ENCODE measurements at places on chromosomes 6 and 20.

- DNase-seq = no peak
Measured at GRCh38 chr6:37429352-37429750, 3.7 kb upstream of the CMTR1 start.

DNA sequence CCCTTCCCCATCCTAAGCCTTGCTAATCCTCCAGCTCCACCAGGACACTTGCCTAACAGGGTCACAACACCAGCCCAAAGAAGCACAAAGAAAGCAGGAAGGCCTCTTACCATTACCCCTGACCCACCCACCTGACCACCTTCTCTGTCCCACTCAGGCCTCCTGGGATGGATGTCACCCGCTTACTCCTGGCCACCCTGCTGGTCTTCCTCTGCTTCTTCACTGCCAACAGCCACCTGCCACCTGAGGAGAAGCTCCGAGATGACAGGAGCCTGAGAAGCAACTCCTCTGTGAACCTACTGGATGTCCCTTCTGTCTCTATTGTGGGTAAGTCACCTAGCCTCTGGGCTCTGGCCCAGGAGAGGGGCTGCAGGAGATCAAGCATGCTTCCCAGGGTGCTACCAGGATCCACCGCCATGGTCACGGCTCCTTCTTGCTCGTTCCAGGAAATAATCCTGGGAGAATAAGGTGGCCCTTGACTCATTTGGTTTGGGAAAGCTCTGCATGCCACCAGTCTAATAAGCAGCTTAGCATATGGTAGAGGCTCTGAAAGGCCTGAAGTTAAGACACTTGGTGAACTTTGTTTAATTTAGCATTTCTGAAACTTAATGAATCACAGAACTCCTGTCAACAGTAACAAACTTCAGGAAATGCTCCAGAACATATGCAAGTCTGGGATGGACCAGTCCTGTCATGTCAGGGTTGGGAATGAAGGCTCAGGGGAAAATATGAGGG lies 19.2 kb downstream of the ASIP start:
- no peak for DNase-seq

- DNase-seq = no peak
Measured at GRCh38 chr6:25157183-25157582, 122.0 kb upstream of the CARMIL1 start.

- DNase-seq = peak; percentile 17
Measured at GRCh38 chr20:41738604-41739206, 120.5 kb upstream of the CHD6 start.

GRCh38 chr20:23417861-23418260 lies 3.4 kb downstream of the NAPB start:
- no peak for DNase-seq

- no peak for DNase-seq
Measured at GRCh38 chr6:25413207-25413905, 134.2 kb downstream of the CARMIL1 start.

GRCh38 chr6:26342106-26343004 lies 22.6 kb upstream of the BTN3A2 start:
- peak; percentile 26 for DNase-seq

DNA sequence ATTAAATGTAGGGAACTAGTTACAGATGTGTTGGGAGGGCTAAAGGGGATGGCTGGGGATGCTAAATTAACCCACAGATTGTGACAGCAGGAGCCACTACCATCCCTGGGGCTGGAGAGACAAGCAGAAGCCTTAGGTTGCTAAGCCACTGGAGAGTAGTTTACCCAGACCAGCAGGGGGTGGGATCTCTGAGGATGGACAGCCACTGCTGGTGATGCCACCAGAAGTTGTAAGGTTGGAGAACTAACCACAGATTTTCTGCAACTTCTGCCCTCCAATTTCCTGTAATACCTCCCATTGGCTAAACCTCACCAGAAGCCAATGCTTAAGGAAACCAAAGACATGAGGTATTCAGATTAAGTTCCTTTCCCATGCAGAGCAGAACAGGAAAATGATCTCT lies 139.6 kb upstream of the NOX3 start:
- DNase-seq = no peak

GRCh38 chr6:33116417-33116816 lies 40.6 kb downstream of the HLA-DPB1 start:
- no peak for DNase-seq

DNA sequence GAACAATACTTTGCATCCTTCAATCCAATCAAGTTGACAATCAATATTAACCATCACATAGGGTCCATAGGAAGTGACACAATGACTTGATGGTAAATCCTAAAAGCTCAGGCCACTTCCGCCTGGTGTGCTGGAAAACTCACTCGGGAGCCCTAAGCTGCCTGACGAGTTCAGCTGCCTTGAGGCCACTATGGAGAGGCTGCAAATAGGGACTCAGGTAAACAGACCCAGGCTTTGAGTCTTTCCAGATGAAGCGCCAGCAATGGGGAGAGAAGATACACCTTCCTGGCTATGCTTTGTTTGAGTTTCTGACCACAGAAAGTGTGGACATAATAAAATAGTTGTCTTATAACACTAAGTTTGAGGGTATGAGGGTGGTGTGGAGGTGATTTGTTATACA lies 112.6 kb downstream of the GPR63 start:
- DNase-seq = no peak

DNA sequence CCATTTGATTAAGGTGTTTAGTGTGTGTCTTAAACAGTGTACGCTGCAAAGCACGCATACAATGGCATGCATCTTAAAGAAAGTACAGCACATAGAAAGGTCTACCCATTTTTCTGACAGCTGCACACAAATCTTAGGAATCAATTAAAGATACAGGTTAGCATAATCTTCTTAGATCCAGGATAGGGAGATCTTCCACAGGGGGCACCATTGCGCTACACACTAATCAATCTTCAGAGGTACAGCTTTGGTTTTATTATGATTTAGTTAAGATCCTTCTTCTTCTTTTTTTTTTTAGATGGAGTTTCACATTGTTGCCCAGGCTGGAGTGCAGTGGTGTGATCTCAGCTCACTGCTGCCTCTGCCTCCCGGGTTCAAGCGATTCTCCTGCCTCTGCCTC lies 63.7 kb upstream of the BEND3 start:
- no peak for DNase-seq

GRCh38 chr6:7469696-7470095 lies 71.8 kb upstream of the DSP start:
- no peak for DNase-seq

GRCh38 chr20:48858075-48858790 lies 30.4 kb upstream of the PREX1 start:
- no peak for DNase-seq

- no peak for DNase-seq
Measured at GRCh38 chr20:1204113-1204512, 859 bp downstream of the C20orf202 start.

- DNase-seq = no peak
Measured at GRCh38 chr6:11113038-11113437, 1.5 kb upstream of the ERVFRD-1 start.

DNA sequence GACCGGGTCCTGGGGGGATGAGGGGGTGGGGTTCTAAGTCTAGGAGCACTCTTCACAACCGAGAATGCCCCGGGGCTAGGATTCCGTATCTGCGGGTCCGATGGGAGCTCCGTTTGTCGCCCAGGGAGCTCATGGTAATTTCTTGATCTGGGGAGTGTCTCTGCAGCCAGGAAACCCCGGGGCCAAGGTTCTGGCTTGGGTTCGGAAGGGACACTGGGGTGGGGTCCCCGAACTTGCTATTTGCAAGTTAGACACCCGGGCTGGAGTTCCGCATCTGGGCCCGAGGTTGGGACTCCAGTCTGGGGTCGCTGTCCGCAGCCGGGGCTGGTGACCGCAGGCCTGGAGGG lies 397 bp downstream of the PEDS1 start:
- DNase-seq = no peak

GRCh38 chr6:43275801-43276576 lies 22.1 kb upstream of the SLC22A7 start:
- peak; percentile 54 for DNase-seq

DNA sequence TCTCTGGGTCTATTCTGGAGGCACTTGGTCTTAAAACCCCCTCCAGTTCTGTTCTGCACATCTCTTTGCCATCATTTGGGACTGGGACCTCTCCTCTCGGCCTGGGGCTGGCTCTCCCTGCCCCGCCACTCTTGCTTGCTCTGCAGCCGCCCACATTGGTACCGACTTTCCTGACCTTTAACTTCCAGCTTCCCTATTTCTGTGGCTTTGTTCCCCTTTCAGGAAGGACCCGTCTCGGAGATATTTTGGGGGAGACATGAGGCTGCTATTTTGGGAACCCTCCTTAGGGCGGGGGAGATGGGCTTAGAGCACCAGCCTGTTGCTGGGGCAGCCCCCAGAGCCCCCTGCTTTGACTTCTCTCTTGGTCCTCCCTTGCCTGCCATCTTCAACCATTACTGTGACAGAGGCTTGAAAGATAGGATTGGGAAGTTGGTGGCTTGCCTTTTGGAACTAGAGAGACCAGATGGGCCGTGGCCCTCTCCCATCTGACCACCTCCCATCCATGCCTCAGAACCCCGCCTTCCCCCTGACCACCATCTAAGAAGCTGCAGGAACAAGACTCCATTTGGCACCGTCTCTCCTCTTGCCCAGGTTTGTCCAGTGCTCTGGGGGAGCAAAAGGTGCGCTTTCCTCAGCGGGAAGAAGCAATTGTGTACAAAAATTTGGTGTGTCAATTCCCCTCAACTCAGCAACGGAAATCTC lies 914 bp downstream of the TREM2 start:
- no peak for DNase-seq

DNA sequence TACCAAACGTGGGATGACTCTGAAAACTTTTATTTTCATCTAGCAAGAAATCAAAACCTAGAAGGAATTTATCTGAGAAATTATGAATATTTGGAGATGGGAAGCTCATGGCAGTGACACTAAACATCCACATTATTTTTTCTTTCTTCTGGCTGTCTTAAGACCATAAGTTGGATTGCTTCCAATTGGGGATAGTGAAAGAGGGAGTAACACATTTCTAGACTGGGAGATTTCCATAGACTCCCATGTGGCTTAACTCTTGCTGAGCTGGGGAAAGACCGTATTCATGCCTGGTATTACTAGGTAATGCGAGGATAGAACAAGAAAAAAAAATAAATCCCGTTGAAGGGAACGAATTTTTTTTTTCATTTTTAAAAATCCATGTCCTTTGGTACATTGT lies 120.0 kb downstream of the UTRN start:
- no peak for DNase-seq

DNA sequence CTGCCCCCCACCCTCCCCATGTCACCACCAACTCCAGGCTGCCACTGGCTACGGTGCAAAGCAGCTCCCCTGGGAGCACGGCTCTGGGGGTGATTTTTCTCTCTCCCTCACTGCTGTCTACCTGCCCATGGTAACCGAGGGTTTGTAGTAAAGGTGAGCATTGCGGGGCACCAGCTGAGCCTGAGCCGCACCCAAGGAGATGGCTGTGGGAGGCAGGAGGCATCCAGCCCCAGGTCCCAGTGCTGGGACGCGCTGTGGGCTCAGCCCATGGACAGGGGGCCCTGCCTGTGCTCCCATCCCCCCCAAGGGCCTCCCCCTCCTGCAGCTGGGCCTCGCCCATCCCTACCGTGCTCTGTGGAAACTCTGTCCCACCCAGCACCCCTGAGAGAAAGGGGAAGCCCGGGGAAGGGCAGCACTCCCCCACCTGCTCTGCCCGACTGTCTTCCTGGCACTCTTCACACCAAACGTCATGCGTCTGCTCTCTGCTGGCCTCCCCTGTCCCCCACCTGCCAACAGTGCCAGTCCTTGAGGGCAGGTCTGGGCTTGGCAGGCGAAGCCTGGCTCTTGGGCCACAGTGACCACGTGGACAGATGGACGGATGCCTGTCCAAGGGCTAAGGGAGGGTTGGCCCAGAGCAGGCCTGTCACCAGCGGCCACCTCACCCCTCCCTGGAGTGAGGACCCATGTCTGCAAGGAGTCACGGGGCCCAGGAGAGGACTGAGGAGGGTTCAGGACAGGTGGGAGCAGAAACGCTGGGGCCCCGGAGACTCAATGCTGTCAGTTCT lies 3.8 kb upstream of the CHRNA4 start:
- DNase-seq = no peak

All from CD4-positive, alpha-beta T cell treated with Interleukin-17A for 1 hour (primary cell).